ENCODE measurements at places on chromosomes 6 and 20.

- H3K4me3 ChIP-seq = no peak overlapping the region
- peaks cover 5% of the 10 kb centered on the region for H3K27me3 ChIP-seq
- no peaks in the 10 kb centered on the region for H3K4me1 ChIP-seq
- no peak overlapping the region for H3K27ac ChIP-seq
Measured at GRCh38 chr20:46823271-46823751, 71.3 kb upstream of the EYA2 start.

GRCh38 chr6:54291738-54292137 lies 16.5 kb upstream of the TINAG start:
- H3K36me3 ChIP-seq = no peaks in the 10 kb centered on the region
- H3K4me3 ChIP-seq = no peak overlapping the region
- no peak overlapping the region for H3K27ac ChIP-seq
- DNase-seq = no peak
- no peaks in the 10 kb centered on the region for H3K27me3 ChIP-seq

GRCh38 chr6:6152060-6152459 lies 145.3 kb upstream of the NRN1 start:
- H3K27ac ChIP-seq = no peak overlapping the region
- no peaks in the 10 kb centered on the region for H3K36me3 ChIP-seq
- H3K4me1 ChIP-seq = no peaks in the 10 kb centered on the region

GRCh38 chr6:52523378-52524142 lies 53.3 kb downstream of the TRAM2 start:
- H3K4me3 ChIP-seq = no peak overlapping the region
- peaks cover 4% of the 10 kb centered on the region for H3K36me3 ChIP-seq
- no peaks in the 10 kb centered on the region for H3K4me1 ChIP-seq
- no peak for DNase-seq
- H3K27ac ChIP-seq = no peak overlapping the region

- H3K4me3 ChIP-seq = no peak overlapping the region
- H3K27ac ChIP-seq = no peak overlapping the region
- H3K27me3 ChIP-seq = no peaks in the 10 kb centered on the region
- no peak for DNase-seq
Measured at GRCh38 chr20:9253006-9253539, 184.2 kb downstream of the PLCB4 start.

- no peak for DNase-seq
- H3K27me3 ChIP-seq = no peaks in the 10 kb centered on the region
- no peaks in the 10 kb centered on the region for H3K4me1 ChIP-seq
- H3K27ac ChIP-seq = no peak overlapping the region
- no peaks in the 10 kb centered on the region for H3K36me3 ChIP-seq
Measured at GRCh38 chr6:6968357-6968730, 139.4 kb upstream of the RREB1 start.

- DNase-seq = no peak
- no peaks in the 10 kb centered on the region for H3K4me1 ChIP-seq
- H3K4me3 ChIP-seq = no peak overlapping the region
- H3K27me3 ChIP-seq = no peaks in the 10 kb centered on the region
- no peak overlapping the region for H3K27ac ChIP-seq
Measured at GRCh38 chr6:140018588-140018987, 644.1 kb upstream of the CITED2 start.

DNA sequence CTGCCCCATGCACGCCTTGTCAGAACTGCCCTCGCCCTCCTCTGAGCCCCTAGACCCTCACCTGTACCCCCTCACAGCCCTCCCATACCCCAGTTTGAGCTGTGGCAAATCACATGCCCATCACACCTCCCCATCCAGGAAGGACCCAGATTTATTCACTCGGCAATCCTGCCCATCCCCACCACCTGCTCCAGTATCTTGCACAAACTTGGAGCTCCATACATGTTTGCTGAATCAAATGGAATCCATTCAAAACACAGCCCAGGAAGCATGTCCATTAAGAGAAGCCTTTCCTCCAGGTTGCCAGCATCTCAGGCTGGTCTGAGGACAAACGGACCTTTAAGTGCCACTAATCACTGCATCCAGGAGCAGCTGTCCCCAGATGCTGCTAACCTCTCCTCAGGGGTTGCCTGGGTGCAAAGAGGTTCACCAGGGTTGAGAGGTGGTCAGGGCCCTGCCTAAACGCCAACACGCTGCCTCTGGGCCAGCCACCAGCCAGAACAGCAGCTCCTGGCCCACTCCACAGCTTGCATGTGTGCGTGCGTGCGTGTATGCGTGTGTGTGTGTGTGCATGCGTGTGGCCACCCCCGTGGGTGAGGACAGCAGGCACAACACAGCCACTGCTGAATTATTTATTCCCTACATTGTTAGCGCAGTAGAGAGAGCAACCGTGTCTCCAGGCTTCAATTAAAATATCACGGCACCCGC lies 31.0 kb downstream of the GRM4 start:
- no peaks in the 10 kb centered on the region for H3K4me1 ChIP-seq
- no peak overlapping the region for H3K27ac ChIP-seq
- H3K4me3 ChIP-seq = no peak overlapping the region
- DNase-seq = no peak

- peaks cover 13% of the 10 kb centered on the region for H3K4me1 ChIP-seq
- no peaks in the 10 kb centered on the region for H3K27me3 ChIP-seq
- no peaks in the 10 kb centered on the region for H3K36me3 ChIP-seq
Measured at GRCh38 chr6:91081452-91082067, 494.7 kb upstream of the MAP3K7 start.

DNA sequence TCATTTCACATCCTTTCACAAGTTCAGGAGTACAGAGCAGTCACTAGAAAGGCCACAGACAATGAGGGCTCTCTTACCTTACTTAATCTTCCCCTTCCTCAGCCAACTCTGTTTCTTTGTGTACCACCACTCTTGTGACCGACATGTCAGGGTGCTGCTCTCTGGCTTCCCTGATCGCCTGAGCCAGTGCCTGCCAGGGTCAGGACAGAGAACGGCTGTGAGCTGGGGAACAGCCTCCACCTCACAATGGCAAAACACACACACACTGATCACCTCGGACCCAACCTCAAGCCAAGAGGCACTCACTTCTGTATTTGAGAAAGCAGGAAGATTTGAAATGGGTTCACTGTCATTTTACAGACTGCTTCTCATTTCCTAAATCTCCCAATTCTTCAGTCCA lies 30.8 kb downstream of the SMLR1 start:
- no peak for DNase-seq
- no peaks in the 10 kb centered on the region for H3K27me3 ChIP-seq
- no peak overlapping the region for H3K27ac ChIP-seq

DNA sequence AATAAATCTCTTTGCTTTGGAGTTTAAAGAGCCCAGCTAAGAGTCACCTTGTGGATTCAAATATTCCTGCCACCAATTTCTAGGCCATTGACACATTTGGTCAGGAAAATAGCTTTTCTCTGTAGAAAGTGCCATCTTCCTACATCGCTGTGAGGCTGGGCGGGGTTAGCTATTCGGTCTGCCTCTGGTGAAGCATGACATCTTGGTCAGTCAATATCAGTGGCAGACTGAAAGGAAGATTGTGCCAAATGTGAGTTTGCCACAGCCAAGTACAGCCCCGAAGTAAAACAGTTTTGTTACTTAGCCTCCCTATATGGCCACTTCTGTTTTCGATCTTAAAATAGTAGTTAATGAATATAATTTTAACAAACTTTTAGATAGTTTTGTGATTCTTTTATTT lies 65.5 kb upstream of the FABP7 start:
- no peaks in the 10 kb centered on the region for H3K36me3 ChIP-seq
- no peak overlapping the region for H3K27ac ChIP-seq
- H3K4me1 ChIP-seq = no peaks in the 10 kb centered on the region
- H3K4me3 ChIP-seq = no peak overlapping the region

DNA sequence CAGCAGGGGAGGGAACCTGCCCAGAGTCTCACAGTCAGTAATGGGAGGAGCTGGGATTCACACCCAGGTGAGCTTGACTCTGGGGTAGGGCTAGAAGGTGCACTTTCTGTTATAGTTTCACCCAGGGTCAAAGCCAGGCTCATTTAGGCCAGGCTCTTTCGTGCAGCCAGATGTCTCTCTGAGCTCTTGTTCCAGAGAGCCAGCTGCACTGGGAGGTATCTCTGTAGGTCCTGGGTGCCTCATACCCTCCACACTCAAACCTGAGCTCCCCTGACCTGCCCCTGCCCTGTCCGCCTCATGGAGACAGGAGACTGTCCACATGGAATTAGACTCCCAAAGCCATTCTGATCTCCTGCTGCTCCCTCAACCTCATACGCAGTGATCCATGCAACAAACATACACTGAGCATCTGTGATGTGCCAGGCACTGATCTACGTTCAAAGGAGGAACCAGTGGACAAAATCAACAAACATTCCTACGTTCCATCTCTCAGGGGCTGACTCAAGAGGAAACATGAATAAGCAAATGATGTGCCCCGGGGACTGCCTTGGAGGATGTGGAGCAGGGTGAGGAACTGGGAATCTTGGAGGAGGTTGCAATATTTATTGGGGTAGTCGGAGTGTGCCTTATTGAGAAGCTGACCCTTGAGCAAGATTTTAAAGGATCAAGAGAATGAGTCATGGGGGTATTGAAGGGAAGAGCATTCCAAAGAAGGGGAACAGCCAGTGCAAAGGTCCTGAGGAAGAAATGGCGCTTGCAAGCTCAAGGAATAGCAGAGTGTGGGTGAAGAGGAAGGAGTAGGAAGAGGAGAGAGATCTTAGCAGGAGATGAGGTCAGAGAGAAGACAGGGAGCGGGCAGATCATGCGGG lies 71.3 kb upstream of the TOX2 start:
- H3K27ac ChIP-seq = no peak overlapping the region
- peaks cover 6% of the 10 kb centered on the region for H3K4me1 ChIP-seq
- DNase-seq = no peak
- H3K4me3 ChIP-seq = no peak overlapping the region
- H3K27me3 ChIP-seq = no peaks in the 10 kb centered on the region
- no peaks in the 10 kb centered on the region for H3K36me3 ChIP-seq

GRCh38 chr6:168835991-168836390 lies 395.0 kb downstream of the SMOC2 start:
- H3K27me3 ChIP-seq = peaks cover 6% of the 10 kb centered on the region
- no peak overlapping the region for H3K27ac ChIP-seq
- DNase-seq = no peak
- H3K4me3 ChIP-seq = no peak overlapping the region

DNA sequence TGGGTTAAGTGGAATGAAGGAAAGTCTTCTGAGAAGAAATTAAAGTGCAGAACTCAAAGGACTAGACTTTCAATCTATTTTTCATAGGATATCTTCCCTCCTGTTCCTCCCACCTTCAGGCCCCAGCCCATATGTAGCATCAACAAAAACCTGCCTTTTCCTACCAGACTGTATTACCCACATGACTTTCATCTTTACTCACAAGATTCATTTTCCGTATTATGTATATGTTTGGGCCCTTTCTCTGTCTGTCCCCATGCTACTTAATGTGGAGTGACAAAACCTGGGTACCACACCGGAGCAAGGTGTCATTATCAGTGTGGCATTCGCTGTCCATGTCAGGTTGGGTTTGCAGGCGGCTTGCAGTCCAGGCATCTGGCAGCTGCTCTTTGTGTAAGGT lies 18.8 kb upstream of the CNR1 start:
- H3K4me1 ChIP-seq = no peaks in the 10 kb centered on the region
- H3K36me3 ChIP-seq = no peaks in the 10 kb centered on the region
- DNase-seq = no peak
- no peak overlapping the region for H3K27ac ChIP-seq

- no peaks in the 10 kb centered on the region for H3K36me3 ChIP-seq
- peak; percentile 97 for DNase-seq
- no peak overlapping the region for H3K4me3 ChIP-seq
- H3K4me1 ChIP-seq = peaks cover 39% of the 10 kb centered on the region
Measured at GRCh38 chr20:48682529-48683363, 145.1 kb downstream of the PREX1 start.

GRCh38 chr20:18852318-18852717 lies 38.7 kb downstream of the SCP2D1 start:
- H3K27me3 ChIP-seq = no peaks in the 10 kb centered on the region
- H3K36me3 ChIP-seq = no peaks in the 10 kb centered on the region
- H3K4me1 ChIP-seq = no peaks in the 10 kb centered on the region
- no peak overlapping the region for H3K4me3 ChIP-seq
- no peak overlapping the region for H3K27ac ChIP-seq

DNA sequence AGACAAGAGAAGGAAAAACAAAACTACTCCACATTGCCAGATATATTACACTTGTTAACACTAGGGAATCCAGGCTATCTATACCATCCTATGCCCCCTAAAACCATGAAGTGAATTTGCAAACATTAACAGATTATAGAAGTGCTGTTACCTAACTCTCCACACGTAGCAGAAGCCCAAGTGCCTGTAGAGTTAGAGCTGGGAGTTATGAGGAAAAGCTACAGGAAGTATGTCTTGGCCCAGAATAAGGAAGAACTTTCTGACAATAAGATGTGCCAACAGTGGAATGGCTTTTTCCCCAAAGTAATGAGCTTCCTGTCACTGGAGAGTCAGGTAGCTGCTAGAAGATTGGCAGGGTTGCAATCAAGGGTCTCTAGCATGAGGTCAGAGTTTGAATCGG lies 32.5 kb downstream of the ADGRG6 start:
- H3K27me3 ChIP-seq = no peaks in the 10 kb centered on the region
- no peak overlapping the region for H3K4me3 ChIP-seq
- H3K36me3 ChIP-seq = no peaks in the 10 kb centered on the region
- peaks cover 35% of the 10 kb centered on the region for H3K4me1 ChIP-seq
- no peak for DNase-seq
- no peak overlapping the region for H3K27ac ChIP-seq

- H3K27ac ChIP-seq = no peak overlapping the region
- no peak for DNase-seq
- no peaks in the 10 kb centered on the region for H3K4me1 ChIP-seq
- H3K27me3 ChIP-seq = peaks cover 2% of the 10 kb centered on the region
Measured at GRCh38 chr6:28000351-28001045, 43.5 kb downstream of the OR2B6 start.

DNA sequence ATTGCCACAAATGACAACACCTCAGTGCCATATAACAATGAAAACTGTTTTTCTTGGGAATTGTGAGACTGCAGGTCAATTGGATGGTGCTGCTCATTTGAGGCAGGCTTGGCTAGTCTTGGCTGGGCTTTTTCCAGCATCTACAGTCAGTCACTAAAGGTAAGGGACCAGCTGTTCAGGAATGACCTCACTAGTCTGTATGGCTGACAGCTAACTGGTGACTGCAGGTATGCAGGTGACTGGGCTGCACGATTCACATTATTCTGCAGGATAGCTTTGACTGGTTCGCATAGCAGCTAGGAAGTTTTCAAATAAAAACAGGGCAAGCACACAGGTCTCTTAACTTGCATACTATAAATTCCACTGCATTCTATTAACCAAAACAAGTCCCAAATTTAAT lies 22.1 kb upstream of the HMGCLL1 start:
- H3K4me3 ChIP-seq = no peak overlapping the region
- no peaks in the 10 kb centered on the region for H3K27me3 ChIP-seq
- no peak overlapping the region for H3K27ac ChIP-seq
- H3K4me1 ChIP-seq = peaks cover 8% of the 10 kb centered on the region

- DNase-seq = no peak
- no peak overlapping the region for H3K4me3 ChIP-seq
- H3K4me1 ChIP-seq = no peaks in the 10 kb centered on the region
- H3K27me3 ChIP-seq = no peaks in the 10 kb centered on the region
- no peak overlapping the region for H3K27ac ChIP-seq
Measured at GRCh38 chr6:26103141-26103769, 16.0 kb downstream of the HFE start.
